ENCODE measurements at places on chromosomes 3 and 15. TPM values are rescaled to one million over a fixed set of nuclear protein-coding genes. Genes with fewer than 3 reads are reported as not detected.

CCR1 gene
- total RNA-seq = not detected

TYRO3 gene
- total RNA-seq = 5.4 TPM

ADCY5 gene
- not detected for total RNA-seq

CLDN11 gene
- 446 TPM for total RNA-seq

IL17RC gene
- 28.7 TPM for total RNA-seq

DAZL gene
- total RNA-seq = not detected

COL6A5 gene
- total RNA-seq = not detected

ABHD2 gene
- total RNA-seq = 31.6 TPM

GOLGA8G gene
- not detected for total RNA-seq

NPAP1 gene
- total RNA-seq = not detected

GCNT3 gene
- not detected for total RNA-seq

LRRC28 gene
- 24.7 TPM for total RNA-seq

MESP2 gene
- not detected for total RNA-seq

SERINC4 gene
- 0.05 TPM for total RNA-seq

SLC28A1 gene
- not detected for total RNA-seq

CCR3 gene
- total RNA-seq = not detected

ATP13A4 gene
- 0.07 TPM for total RNA-seq

SLC15A2 gene
- total RNA-seq = not detected

NLGN1 gene
- total RNA-seq = 8.9 TPM

SLC24A5 gene
- not detected for total RNA-seq

GTPBP8 gene
- total RNA-seq = 22.7 TPM

ZNF197 gene
- total RNA-seq = 4.4 TPM

FAM81A gene
- total RNA-seq = 0.20 TPM

ACKR2 gene
- total RNA-seq = 0.67 TPM

CYP8B1 gene
- not detected for total RNA-seq

TTLL13 gene
- total RNA-seq = 0.20 TPM

MFAP1 gene
- total RNA-seq = 23.7 TPM

PTX3 gene
- total RNA-seq = 258 TPM

SQOR gene
- 68.1 TPM for total RNA-seq

DUOXA1 gene
- not detected for total RNA-seq

CAMP gene
- not detected for total RNA-seq

C2CD4B gene
- total RNA-seq = 33.0 TPM

CAMK2N2 gene
- total RNA-seq = not detected

ZNF501 gene
- 3.7 TPM for total RNA-seq

FGF12 gene
- total RNA-seq = 7.3 TPM

CLDN18 gene
- not detected for total RNA-seq

Measured in mammary microvascular endothelial cell (primary cell).